ENCODE measurements at places on chromosomes 2 and 18. TPM values are rescaled to one million over a fixed set of nuclear protein-coding genes. Genes with fewer than 3 reads are reported as not detected.

- H3K27me3 ChIP-seq = no peaks in the 10 kb centered on the region
- no peak for DNase-seq
- no peaks in the 10 kb centered on the region for H3K36me3 ChIP-seq
- no peak overlapping the region for H3K27ac ChIP-seq
These were observed 139.4 kb upstream of the GPC1 start for GRCh38 chr2:240296104-240296406.

- H3K27me3 ChIP-seq = no peaks in the 10 kb centered on the region
- DNase-seq = no peak
- no peak overlapping the region for H3K4me3 ChIP-seq
- no peaks in the 10 kb centered on the region for H3K4me1 ChIP-seq
- H3K27ac ChIP-seq = no peak overlapping the region
These were observed 254.8 kb upstream of the DSEL start for GRCh38 chr18:67771271-67771670.

DNA sequence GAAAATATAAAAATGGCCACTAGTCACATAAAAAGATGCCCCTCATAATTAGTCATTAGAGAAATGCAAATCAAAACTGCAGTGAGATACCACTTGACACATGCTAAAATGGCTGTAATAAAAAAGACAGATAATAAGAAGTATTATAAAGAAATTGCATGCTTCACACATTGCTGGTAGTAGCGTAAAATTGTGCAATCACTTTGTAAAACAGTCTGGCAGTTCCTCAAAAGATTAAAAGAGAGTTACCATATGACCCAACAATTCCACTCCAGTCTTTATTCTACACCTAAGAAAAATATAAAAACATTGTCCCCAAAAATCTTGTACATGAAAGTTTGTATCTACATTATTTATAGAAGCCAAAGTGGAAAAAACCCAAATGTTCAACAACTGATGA, 170.6 kb upstream of the FIGN start:
- DNase-seq = no peak
- H3K4me1 ChIP-seq = no peaks in the 10 kb centered on the region
- H3K4me3 ChIP-seq = no peak overlapping the region
- H3K27ac ChIP-seq = no peak overlapping the region
- H3K36me3 ChIP-seq = no peaks in the 10 kb centered on the region

DNA sequence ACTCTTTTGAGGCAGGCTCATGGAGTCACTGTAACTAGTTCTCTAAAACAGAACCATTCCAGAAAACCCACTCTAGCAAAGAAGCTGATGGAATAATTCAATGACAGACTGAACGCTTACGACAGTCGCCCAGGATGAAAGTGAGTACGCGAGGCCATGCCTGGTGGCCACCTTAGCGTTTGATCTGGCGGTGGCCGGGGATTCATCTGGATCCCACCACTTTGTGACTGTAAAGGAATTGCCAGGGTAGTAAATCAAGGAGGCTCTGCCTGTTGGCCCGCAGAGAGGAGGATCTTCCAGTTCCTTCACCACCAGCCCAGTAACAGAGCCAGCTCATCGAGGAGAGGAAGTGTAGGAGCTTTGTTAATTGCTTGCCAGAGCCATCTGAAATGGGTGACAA, 34.6 kb downstream of the GREB1 start:
- H3K4me1 ChIP-seq = no peaks in the 10 kb centered on the region
- no peak overlapping the region for H3K27ac ChIP-seq
- DNase-seq = peak; percentile 39
- H3K4me3 ChIP-seq = no peak overlapping the region

DNA sequence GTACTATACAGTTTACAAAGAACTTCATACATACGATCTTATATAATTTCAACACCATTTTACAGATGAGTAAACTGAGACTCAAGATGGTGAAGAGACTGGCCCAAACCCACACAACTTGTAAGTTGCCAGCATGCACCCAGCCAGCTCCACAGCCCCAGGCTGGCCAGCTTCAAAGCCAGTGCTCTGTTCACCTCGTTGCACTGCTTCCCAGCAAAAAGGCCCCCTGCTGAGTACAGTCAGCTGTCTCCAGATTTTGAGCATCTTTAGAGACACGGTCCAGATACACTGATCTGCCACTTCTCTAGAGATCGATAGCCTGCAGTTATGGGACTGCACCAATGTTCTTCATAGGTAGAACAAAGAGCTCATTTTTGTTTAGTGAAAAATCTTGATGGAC, 257.2 kb upstream of the CHAC2 start:
- H3K36me3 ChIP-seq = no peaks in the 10 kb centered on the region
- no peak overlapping the region for H3K27ac ChIP-seq
- DNase-seq = no peak
- H3K4me3 ChIP-seq = no peak overlapping the region
- H3K27me3 ChIP-seq = no peaks in the 10 kb centered on the region

The AQP12A gene
- not detected for total RNA-seq

Data from spleen (tissue), 13 donors.